ENCODE measurements at places on chromosomes 16 and 17.

DNA sequence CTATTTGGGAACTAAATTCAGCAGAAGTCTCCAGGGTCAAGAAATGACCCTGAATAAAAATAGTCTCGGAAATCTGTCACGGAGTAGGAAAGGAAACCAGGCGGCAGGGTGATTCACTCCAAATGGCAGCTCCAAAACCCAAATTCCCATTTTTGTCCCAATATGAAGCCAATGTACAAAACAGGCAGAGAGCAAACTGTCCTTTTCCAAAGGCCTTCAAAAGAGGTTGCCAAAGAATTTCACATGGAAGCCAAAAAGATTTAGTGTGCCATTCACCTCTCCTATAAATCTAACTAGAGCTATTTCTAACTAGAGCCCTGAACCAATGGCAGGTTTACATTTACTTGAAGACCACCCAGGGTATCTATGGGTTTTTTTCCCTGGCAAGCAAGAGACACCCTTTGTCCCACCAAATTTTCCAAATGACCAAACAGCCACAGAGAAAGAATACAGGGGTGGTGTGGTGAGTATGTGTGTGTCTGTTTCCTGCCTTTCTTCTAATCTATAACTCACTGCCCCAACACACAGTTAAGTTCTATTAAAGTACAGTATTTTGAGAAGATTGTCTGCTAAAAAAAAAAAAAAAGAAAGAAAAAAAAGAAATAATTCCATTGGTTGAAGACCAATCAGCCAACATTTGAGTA, 6.8 kb downstream of the MYO1D start:
- no peaks in the 10 kb centered on the region for H3K27me3 ChIP-seq
- no peaks in the 10 kb centered on the region for H3K4me1 ChIP-seq
- no peaks in the 10 kb centered on the region for H3K36me3 ChIP-seq
- H3K4me3 ChIP-seq = no peak overlapping the region
- DNase-seq = no peak

GRCh38 chr17:28598389-28598788, 436 bp downstream of the SPAG5 start:
- peak overlapping the region; percentile 67 for H3K4me3 ChIP-seq
- H3K27me3 ChIP-seq = no peaks in the 10 kb centered on the region
- no peaks in the 10 kb centered on the region for H3K36me3 ChIP-seq
- H3K4me1 ChIP-seq = peaks cover 15% of the 10 kb centered on the region

DNA sequence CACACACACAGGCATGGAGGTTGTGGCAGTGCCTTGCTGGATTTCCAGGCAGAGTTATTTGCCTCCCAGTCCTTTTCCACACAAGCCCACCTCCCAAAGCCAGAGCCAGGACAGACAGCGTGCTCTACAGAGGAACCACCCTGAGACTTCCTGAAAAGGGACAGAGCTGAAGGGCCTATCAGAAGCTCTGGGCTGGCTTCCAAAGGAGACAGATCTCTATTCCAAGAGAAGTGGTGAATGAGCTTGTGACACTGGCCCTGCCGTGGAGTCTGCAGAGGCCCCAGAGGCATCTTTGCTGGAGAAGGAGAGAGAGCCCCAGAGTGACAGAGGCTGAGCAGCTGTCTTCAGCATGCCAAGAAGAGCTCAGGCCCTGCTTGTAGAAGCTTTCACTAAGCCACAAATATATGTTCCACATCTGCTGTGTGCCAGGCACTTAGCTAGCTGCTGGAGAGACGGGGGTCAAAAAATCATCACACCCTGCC, 8.3 kb upstream of the LPCAT2 start:
- H3K4me1 ChIP-seq = peaks cover 4% of the 10 kb centered on the region
- no peaks in the 10 kb centered on the region for H3K36me3 ChIP-seq
- no peak overlapping the region for H3K27ac ChIP-seq
- no peaks in the 10 kb centered on the region for H3K27me3 ChIP-seq
- H3K4me3 ChIP-seq = no peak overlapping the region

DNA sequence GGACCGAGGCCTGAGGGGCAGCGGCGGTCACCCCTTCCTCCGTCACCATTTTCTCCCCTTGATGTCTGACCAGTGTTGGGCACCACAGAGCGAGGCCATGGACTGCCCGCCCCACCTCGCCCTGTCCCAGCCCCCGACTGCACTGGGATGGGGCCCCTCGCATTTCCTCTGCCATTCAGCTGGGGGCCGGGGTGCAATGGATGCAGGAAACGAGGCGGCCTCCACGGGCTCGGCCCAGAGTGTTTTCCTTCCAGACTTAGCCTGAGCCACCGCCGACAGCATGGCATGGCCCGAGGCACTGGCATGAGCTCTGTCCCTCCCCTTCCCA, 44.6 kb upstream of the ZC3H18 start:
- H3K4me1 ChIP-seq = no peaks in the 10 kb centered on the region
- H3K27ac ChIP-seq = no peak overlapping the region
- no peak overlapping the region for H3K4me3 ChIP-seq
- H3K27me3 ChIP-seq = no peaks in the 10 kb centered on the region

GRCh38 chr16:22195695-22196558, 10.2 kb upstream of the EEF2K start:
- DNase-seq = peak; percentile 81
- H3K27ac ChIP-seq = peak overlapping the region; percentile 71
- H3K36me3 ChIP-seq = no peaks in the 10 kb centered on the region
- H3K4me1 ChIP-seq = peaks cover 28% of the 10 kb centered on the region
- peak overlapping the region; percentile 61 for H3K4me3 ChIP-seq
- H3K27me3 ChIP-seq = no peaks in the 10 kb centered on the region

DNA sequence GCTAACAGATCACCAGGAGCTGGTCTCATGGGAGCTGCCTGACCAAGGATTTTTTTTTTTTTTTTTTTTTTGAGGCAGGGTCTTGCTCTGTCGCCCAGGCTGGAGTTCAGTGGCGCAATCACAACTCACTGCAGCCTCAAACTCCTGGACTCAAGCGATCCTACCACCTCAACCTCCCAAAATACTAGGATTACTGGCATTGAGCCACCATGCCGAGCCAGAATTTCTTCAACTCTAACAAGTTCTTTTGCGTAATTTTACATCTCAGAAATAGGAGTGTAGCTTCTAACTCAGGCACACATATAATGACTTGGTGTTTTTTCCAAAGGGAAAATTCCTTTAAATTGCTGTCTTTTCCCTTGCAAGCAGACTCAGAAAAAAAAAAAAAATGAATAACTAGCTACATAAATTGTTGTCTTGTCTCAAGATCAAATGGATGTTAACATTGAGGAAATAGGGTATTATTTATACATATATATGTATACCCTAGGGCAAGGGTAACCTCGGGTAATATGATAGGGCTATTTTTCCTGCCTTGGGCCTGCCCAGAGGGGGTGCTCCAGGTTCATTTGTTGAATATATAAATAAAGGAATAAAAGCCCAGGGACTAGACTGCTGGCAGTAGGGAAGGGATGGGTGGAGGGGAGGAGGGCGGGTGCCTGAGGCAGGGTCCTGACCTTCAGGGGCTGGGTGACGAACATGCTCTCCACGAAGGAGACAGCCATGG, 42.8 kb upstream of the GCSH start:
- no peak overlapping the region for H3K27ac ChIP-seq
- H3K4me3 ChIP-seq = no peak overlapping the region
- no peak for DNase-seq
- H3K4me1 ChIP-seq = no peaks in the 10 kb centered on the region

DNA sequence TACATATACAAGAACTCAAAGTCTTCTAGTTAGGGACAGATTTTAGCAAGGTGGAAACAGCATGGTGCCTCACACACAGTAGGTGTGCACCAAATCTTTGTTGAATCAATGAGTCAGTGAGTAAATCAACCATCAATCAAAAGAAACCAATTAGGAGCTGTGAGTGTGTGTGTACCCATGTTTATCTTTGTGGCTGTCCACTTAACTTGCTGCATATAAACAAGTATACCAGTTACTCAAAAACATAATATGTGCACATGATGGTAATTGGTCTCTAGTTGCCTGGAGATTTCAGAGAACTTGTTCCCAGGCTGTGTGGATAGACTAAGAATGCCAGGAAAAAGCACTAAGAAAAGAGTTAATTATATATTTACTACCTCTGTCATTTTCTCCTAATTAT, 272.2 kb upstream of the CCL2 start:
- H3K27me3 ChIP-seq = no peaks in the 10 kb centered on the region
- no peaks in the 10 kb centered on the region for H3K4me1 ChIP-seq

DNA sequence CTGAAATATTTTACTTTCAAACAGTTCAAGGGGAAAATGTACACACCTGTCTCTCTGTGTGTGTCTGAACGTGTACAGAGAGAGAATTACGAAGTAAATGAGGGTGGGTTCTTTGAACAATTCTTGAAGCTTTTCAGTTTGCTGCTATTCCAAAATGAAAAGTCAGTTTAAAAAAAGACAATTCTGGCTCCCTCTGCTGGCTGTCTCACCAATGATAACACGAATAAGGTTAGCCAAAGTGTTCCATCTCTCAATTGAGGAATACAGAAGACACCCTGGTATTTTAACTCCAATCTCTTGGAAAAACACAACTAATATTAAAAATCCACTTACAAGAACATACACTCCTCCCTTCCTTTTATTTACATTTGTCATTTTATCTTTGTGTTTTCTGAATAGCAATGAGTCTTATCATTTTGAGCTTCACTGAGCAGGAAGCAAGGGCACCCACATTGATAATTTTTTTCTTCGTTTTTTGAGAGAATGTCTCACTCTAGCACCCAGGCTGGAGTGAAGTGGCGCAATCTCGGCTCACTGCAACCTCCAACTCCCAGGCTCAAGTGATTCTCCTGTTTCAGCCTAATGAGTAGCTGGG, 20.5 kb downstream of the EFTUD2 start:
- no peak overlapping the region for H3K4me3 ChIP-seq
- DNase-seq = no peak
- H3K27me3 ChIP-seq = no peaks in the 10 kb centered on the region

- peak overlapping the region; percentile 76 for H3K27ac ChIP-seq
- H3K36me3 ChIP-seq = peaks cover 22% of the 10 kb centered on the region
Measured at GRCh38 chr17:81551458-81552243, 502 bp downstream of the FAAP100 start.

DNA sequence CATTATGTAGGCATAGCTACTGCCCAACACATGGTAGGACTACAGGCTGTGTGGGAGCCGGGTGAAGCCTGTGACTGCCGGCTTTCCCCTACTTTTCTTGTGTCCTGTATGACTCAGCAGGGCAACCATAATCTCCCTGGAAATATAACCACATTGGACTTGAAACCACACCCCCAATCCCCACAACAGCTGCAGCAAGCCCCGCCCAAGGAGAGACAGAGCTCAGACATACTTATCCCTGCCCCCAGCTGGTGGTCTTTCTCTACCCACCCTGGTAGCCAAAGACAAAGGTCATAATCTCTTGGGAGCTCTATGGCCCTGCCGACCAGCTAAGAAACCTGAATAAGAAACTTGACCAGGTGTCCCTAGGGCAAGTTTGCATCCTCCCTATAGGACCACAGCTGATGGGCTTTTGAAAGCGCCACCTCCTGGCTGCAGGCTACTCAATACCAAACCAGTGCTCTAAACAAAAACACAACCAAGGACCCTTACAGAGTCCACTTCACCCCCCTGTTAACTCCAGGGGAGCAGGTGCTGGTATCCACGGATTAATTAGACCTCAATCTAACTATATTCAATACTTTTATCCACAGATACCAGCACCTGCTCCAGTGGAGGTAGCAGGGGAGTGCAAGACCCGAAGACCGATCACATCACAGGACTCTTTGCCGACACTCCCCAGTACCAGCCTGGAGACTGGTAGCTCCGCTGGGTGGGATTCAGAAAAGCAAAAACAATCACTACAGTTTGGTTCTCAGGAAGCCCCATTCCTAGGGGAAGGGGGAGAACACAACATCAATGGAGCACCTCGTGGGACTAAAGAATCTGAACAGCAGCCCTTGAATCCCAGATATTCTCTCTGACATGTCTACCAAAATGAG, 91.2 kb downstream of the IRX5 start:
- H3K27ac ChIP-seq = no peak overlapping the region
- no peaks in the 10 kb centered on the region for H3K27me3 ChIP-seq
- no peaks in the 10 kb centered on the region for H3K36me3 ChIP-seq
- no peaks in the 10 kb centered on the region for H3K4me1 ChIP-seq
- H3K4me3 ChIP-seq = no peak overlapping the region

Measured in effector memory CD4-positive, alpha-beta T cell (primary cell).